ENCODE measurements at places on chromosomes 1 and 21.
A peak's percentile ranks its signal among the peaks of the same experiment; 100 is the strongest.

DNA sequence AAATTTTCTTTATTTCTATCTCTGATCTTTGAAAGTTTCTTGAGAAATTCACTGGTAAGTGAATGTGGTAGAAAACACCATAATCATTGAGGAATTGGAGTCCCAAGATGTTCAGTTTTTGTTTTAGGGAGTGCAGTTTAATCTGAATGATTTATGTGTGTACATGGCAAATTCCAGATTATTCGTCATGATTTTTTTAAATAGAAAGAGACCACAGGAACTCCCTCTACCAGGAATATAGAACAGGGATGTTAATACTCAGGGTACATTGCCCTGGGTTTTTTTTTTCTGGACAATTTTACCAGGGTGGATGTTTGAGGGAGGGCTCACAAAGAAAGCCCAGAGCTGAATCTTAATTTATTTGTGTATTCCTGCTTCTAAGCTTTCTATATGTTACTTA is 109.0 kb downstream of the VPS13D start:
- DNase-seq: no peak

- no peak for DNase-seq
These were observed 19.0 kb downstream of the DPH5 start for GRCh38 chr1:101006553-101006952.

- DNase-seq: no peak
These were observed 3.5 kb downstream of the SLC2A7 start for GRCh38 chr1:9022773-9023172.

- DNase-seq: no peak
These were observed 82.8 kb downstream of the TRIM33 start for GRCh38 chr1:114428083-114428754.

DNA sequence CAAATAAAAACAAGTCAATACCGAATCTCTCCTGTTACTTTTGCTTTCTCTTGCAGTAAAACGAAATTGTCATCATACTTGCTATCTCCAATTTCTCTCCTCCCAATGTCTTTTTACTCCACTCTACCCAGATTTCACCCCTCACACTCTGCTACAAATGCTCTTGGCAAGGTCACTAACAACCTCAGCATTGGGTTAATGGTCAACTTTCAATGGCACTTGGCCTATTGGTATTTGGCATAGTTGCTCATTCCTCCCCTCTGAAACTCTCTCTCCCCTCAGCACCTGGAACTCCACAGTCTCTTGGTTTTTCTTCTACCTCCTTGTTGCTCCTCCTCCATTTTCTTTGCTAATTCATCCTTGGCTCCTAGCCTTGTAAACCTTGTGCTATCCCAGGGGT is 367.3 kb downstream of the PTPRU start:
- no peak for DNase-seq

DNA sequence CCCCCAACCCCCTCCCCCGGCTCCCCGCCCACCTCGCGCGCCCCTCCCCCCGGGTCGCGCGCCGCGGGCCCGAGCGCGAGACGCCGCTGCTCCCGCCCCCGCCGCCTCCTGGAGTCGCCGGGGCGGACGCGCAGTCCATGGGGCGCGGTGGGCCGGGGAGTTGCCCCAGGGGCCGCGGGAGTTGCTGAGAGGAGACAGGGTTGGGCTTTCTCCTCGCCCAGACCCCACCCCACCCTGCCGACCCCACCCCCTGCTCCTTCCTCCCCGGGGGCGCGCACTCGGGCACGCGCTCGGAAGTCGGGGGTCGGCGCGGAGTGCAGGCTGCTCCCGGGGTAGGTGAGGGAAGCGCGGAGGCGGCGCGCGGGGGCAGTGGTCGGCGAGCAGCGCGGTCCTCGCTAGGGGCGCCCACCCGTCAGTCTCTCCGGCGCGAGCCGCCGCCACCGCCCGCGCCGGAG is at the start of gene LAMC1:
LAMC1 (plus strand) TSS at position 275 of the 455 bp plus-strand sequence. CDS start 297 bp downstream, outside the sequence.
- DNase-seq: peak; percentile 89

- DNase-seq: peak; percentile 22
These were observed 5.6 kb downstream of the RORC start for GRCh38 chr1:151825751-151826660.

DNA sequence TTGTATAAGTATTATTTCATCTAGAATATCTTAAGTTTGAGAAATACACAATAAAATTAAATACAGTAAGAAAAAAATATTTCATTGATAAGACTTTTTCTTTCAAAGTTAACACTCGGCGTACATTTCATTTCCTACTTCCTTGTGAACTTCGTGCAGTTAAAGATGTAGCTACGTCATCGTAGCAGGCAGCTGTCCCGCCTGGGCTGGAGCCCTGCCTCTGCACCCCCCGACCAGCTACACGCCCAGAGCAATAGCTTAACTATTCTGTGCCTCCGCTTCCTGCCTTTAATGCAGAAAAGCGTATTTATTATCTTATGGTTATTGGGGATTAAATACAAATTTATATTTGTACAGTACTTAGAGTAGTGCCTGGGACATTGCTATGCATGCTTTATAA is 53.5 kb downstream of the CLSTN1 start:
- no peak for DNase-seq

DNA sequence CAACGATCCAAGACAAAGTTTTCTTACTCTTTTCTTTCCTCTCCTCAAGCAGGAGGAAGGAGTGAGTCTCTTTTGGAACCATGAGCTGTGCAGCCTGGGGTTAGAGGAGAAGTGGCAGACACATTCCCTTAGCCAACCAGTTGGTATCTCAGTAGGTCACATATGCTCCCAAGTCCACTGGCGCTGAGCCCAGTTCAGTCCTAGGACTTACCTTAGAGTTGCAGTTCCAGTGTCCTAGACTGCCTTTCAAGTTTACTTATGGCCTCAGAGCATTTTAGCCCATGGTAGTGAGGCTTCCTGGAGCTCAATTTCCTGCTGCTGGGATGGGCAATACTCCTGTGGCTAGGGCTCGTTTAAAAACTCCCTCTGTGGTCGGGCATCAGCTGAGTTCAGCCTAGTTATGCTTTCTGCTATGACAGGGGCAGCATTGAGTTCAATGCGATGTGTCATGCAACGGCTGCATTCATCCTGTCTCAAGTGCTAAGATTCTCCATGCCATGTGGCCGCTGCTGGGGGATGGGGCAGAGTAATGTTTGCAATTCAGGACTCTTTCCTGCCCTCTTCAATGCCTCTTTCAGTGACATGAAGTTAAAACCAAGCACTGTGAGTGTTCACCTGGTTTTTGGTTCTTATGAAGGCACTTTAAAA is 103.8 kb downstream of the LRRC7 start:
- peak; percentile 4 for DNase-seq

- DNase-seq: no peak
These were observed 3.0 kb upstream of the MORC3 start for GRCh38 chr21:36316872-36317484.

DNA sequence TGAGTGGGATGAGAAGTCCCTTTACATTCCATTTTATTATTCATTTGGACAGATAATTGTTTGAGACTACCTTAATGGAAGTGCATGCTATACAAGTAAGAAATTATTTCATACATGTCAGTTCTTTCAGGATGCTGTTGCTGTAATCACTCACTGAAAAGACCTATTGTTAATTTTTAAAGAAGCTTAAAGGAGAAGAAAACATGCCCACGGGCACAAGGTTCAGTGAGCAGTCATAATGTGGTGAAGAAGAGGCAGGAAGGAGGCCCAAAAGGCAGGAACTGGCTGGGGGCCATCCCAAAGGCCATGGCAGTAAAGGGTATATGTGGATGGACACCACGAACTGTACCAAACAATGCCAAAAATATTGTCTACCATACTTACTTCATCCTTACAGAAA is 206.0 kb downstream of the LYPLAL1 start:
- no peak for DNase-seq

Data from MG63 (cell line).